Stimulated activated CD4-positive, alpha-beta T cell treated with anti-CD3 and anti-CD28 coated beads, Interleukin-1b, Interleukin-23, amount 100 ng/mL, for 4 hours (primary cell): ENCODE measurements at places on chromosomes 2 and 18.

- no peak for DNase-seq
Measured at GRCh38 chr2:188338463-188338862, 46.8 kb downstream of the GULP1 start.

- DNase-seq, result no peak
Measured at GRCh38 chr18:23977103-23977502, 37.5 kb upstream of the TTC39C start.

GRCh38 chr2:123659120-123659519 is 366.0 kb upstream of the CNTNAP5 start:
- DNase-seq, result no peak

DNA sequence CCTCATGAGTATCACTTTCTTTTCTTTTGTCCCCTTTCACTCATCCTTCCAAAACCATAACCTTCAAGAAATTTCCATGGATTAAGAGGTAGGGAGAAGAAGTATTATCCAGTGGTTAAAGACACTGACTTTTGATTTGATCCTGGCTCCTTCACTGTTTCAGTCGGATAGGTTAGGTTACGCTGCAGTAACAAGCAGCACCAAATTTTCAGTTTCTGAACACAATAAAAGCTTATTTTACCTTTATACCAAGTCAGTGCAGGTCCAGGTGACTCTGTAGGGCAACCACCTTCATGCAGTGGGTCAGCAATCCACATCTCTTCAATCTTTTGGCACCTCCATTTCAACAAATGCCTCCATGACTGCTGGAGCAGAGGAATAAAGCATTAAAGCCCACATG is 15.0 kb upstream of the MARCHF4 start:
- no peak for DNase-seq

- DNase-seq, result no peak
Measured at GRCh38 chr2:55840460-55840859, 83.1 kb downstream of the EFEMP1 start.

GRCh38 chr2:65450393-65450792 is 18.0 kb upstream of the SPRED2 start:
- no peak for DNase-seq

DNA sequence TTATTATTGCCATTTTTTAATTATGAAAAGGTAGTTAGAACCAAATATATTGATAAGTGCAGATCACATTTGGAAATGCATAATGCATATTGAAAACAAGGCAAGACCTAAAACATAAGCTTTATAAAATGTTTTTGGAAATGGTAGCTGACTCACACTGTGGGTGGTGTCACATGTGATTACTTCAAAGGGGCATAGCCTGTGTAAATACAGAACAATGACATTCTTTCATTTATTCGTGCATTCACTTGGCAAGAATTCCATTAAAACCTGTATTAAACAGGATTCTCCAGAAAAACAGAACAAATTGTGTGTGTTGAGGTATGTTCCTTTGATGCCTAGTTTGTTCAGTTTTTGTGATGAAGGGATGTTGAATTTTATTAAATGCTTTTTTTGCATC is 427.3 kb upstream of the ST6GAL2 start:
- no peak for DNase-seq

DNA sequence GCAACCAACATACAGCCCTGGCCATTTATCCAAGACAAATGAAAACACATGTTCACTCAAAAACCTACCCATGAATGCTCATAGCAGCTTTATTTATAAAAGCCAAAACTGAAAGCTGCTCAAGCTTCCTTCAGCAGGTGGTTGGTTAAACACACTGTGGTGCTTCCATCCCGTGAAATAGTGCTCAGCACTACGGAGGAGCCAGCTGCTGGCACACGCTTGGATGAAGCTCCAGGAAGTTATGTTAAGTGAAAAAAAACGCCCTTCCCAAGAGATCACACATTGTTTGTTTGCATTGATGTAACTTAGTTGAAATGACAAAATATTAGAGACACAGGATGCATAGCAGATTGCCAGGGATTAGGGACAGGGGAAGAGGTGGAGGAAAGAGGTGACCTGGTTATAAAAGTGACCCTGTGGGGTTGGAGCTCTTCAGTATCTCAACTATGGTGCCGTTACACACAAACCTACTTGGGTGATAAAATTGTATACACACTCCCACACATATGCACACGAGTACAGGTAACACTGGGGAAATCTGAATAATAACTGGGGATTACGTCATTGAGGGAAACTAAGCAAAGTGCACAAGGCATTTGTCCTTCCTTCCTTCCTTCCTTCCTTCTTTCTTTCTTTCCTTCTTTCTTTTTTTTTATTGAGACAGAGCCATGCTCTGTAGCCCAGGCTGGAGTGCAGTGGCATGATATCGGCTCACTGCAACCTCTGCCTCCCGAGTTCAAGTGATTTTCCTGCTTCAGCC is 6.2 kb upstream of the ALPG start:
- DNase-seq, result no peak

DNA sequence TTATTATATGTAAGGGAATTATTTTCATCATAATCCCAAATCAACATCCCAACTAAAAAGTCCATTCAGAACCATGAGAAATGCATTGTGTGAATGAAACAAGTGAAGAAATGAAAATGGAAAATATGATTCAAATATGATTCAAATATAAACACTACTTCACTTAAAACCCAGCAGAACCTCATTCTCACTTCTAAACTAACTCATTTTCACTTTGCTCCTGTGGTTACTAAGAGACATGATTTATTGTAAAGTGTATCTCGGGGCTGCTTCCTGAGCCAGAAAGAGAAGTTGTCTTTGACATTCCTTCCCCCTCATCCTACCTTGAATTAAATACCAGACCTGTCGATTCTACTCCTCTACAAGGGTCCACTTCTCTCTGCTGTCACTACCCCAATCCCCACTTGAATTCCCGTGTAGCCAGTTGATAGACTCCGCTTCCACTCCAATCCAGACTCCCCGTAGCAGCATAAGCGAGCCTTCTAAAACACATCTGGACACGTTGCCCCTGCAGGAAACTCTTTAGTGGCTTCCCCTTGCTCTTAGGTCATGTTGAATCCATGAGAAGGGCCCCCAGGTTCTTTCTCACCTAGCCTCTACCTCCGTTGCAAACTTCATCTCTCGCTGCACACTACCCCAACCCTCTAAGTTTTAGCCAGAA is 697.0 kb upstream of the ID2 start:
- no peak for DNase-seq

DNA sequence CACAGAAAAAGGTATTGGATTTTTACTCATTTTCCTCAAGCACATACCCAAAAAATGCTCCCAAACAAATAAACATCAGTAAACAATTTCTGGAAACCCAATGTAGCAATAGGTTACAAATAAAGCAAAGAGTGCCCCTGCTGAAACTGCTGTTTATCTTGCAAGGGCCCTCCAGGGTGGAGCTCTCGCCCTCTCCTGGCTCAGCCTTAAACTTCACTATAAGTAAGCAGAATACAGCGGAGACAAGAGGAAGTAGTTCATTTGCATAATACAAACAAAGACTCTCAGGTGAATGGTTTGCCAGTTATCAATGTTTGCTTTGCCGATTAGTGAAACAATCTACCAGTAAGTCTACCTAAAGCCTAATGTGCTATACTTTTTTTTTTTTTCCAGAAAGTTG is 437.6 kb downstream of the DLGAP1 start:
- DNase-seq, result no peak

GRCh38 chr2:211455216-211455841 is 898.9 kb downstream of the CPS1 start:
- DNase-seq, result no peak

- DNase-seq, result no peak
Measured at GRCh38 chr2:127917916-127918315, 32.2 kb upstream of the AMMECR1L start.

- DNase-seq, result no peak
Measured at GRCh38 chr2:402721-403120, 114.8 kb upstream of the ALKAL2 start.

GRCh38 chr18:45565280-45565970 is 49.9 kb upstream of the SLC14A2 start:
- DNase-seq, result no peak

- no peak for DNase-seq
Measured at GRCh38 chr18:63439334-63439733, 17.1 kb upstream of the VPS4B start.

DNA sequence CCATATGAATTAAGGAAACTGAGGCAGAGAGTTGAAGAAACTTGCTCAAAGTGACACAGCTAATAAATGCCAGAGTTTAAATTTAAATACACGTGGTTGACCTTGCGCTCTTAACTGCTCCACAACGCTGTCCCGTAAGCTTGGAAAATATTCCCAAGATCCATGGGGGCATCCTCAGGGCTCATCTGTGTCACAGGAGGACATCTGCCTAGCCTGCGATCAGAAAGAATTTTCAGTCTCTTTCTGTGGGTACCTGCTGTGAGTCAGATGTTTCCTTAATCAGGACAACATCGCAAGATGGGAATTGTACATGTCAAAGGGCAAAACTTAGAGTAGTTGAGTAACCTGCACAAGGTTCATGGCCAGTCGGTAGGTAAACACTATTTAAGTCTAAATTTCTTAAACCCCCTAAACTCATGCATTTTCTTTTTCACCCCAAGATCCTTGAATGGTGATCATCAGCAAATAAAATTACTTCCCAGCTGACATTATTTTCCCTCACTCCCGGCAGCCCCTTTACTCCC is 1.4 kb downstream of the CMPK2 start:
- DNase-seq, result no peak

DNA sequence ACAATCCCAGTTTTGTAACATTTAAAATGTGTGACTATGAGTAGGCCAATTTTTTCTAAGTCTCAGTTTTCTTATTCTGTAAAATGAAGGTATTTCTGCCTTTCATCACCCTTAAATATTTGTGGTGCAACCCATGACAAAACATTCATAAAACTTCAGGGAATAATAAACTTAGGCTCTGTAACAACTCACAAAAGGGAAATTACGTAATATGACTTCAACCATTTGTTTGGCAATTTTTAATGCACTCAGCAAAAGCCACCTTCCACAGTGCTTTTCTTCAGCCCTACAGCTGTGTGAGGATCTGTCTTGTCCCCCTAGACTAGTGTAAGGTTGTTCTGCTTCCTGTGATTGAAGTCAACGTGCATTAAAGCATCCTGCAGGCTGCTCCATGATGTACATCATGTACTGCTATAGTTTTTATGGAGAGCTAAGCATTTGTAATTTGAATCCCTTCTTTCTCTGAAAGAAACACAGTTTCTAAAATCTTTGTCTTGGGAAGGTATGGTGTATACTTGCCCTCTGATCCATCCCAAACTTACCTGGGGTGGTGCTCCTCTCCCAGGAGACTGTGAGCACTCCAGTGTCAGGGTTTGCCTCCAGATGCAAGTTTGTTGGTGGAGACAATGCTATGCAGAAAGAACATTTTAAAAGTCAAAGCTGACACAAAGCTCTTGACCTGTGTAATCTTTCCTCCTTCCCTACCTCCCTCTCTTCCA is 39.1 kb downstream of the FN1 start:
- no peak for DNase-seq

DNA sequence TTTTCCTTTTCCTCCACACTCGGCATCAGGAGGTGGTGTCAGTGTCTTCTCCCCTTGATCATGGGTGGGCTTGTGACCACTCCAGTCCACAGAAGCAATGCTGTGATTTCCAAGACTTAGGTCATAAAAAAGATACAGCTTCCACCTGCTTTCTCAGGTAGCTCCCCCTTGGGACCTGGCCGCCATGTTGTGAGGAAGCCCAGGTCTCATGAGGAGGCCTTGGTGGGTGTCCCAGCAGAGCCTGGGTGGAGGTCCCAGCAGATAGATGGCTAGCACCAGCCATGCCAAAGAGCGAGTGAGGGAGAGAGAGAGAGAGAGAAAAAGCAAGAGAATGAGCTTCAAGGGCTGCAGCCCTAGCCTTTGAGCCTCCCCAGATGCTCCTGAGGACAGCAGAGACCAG is 16.0 kb downstream of the SLC66A2 start:
- no peak for DNase-seq

DNA sequence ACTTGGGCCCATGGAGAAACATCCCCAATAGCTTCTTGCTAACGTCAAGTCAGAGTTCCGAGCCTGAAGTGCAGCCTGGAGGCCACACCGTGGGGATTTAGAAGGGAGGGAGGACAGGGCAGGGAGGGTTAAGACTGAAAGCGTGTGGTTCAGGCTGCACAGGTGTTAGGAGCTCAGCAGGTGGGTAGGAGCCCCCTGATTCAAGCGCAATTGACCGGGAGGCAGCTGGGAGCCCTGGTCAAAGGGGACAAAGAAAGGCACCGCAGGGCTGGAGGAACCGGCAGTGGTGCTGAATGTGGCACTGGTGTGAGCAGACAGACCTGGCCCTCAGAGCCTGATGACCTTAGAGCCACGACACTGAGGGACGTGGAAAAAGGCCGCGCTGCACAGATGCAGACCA is 149.6 kb downstream of the TMEM18 start:
- DNase-seq, result no peak

- peak; percentile 7 for DNase-seq
Measured at GRCh38 chr2:152925547-152926448, 207.4 kb downstream of the ARL6IP6 start.

DNA sequence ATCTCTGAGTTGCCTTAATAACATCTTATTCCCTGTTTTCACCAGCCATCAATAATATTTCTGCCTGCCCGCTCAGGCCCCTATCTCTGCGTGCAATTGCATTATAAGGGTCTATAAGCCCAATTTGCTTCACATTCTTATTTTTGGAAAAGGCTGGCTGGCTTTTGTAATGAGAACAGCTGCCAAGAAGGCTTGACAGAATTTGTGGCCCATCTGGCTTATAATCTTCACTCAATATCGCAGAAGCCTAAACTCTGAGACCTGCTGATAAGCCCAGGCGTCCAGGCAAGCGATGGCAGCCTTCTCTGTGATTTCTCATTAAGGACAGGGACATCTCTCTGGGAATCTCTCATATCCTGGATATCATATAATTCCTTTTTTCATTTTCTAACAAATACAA is 1618.6 kb upstream of the CELF4 start:
- no peak for DNase-seq

- DNase-seq, result no peak
Measured at GRCh38 chr2:97785818-97786217, 72.4 kb downstream of the ZAP70 start.

- DNase-seq, result no peak
Measured at GRCh38 chr2:162914161-162914560, 75.6 kb upstream of the KCNH7 start.

DNA sequence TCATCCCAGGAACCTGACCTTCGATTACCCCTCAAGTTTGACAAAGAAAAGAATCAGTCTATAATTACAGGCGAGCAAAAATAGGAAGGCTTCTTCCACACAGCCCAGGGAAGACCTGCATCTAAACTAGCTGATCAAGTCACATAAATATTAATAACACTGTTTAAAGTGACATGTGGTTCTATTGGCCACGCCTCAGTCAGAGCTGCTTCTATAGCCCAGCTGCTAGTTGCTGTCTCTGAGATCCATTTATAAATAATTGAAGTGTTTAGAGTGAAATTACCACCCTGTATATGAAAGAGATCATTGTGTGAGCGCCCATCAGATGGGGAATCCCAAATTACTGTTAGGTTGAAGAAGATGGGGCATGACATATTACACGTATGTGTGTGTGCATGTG is 426.0 kb downstream of the CDH2 start:
- DNase-seq, result no peak

GRCh38 chr2:46363535-46364170 is 66.4 kb downstream of the EPAS1 start:
- no peak for DNase-seq

- no peak for DNase-seq
Measured at GRCh38 chr18:22871809-22872525, 61.2 kb upstream of the RBBP8 start.

GRCh38 chr2:172119089-172119488 is 16.4 kb upstream of the DLX2 start:
- no peak for DNase-seq

GRCh38 chr2:19879120-19879519 is 22.7 kb downstream of the TTC32 start:
- no peak for DNase-seq
